ENCODE measurements at places on chromosomes 6 and 20. TPM values are rescaled to one million over a fixed set of nuclear protein-coding genes. Genes with fewer than 3 reads are reported as not detected.

The B4GALT5 gene
- 19.7 TPM for total RNA-seq

The PPDPF gene
- 355 TPM for total RNA-seq

The CGAS gene
- total RNA-seq, result 14.1 TPM

GRCh38 chr6:63705707-63706106, 70.1 kb downstream of the PHF3 start:
- DNase-seq, result no peak

- no peak for DNase-seq
These were observed 46.9 kb upstream of the QKI start for GRCh38 chr6:163367497-163368183.
